MCF 10A (cell line): ENCODE measurements at places on chromosomes 4 and X. TPM values are rescaled to one million over a fixed set of nuclear protein-coding genes. Genes with fewer than 3 reads are reported as not detected.

HNRNPDL gene
- total RNA-seq = 159 and 222 TPM in 2 replicates

RENBP gene
- total RNA-seq = 0.23 TPM in 1 of 2 replicates, not detected in the other

GSX2 gene
- total RNA-seq = not detected in 2 replicates

MAGEB6B gene
- total RNA-seq = not detected in 2 replicates

FAM184B gene
- not detected in 2 replicates for total RNA-seq

PITX2 gene
- total RNA-seq = 0.77 and 0.79 TPM in 2 replicates

ANK2 gene
- total RNA-seq = 37.4 and 41.2 TPM in 2 replicates

DKK2 gene
- 0.07 and 0.30 TPM in 2 replicates for total RNA-seq

FAM47E gene
- total RNA-seq = 1.0 TPM in 2 replicates

CYLC1 gene
- total RNA-seq = not detected in 2 replicates

RADX gene
- 2.2 TPM in 2 replicates for total RNA-seq

LRCH2 gene
- 0.44 and 0.68 TPM in 2 replicates for total RNA-seq

RTL3 gene
- not detected in 2 replicates for total RNA-seq

YY2 gene
- total RNA-seq = 2.9 and 3.4 TPM in 2 replicates

PCDH7 gene
- total RNA-seq = 3.6 and 5.6 TPM in 2 replicates

- DNase-seq = no peak
Measured at GRCh38 chrX:7047951-7048350, 99.6 kb upstream of the STS start.

- peak; percentile 80 for DNase-seq
Measured at GRCh38 chr4:100081491-100081890, 108.8 kb downstream of the DDIT4L start.

DNA sequence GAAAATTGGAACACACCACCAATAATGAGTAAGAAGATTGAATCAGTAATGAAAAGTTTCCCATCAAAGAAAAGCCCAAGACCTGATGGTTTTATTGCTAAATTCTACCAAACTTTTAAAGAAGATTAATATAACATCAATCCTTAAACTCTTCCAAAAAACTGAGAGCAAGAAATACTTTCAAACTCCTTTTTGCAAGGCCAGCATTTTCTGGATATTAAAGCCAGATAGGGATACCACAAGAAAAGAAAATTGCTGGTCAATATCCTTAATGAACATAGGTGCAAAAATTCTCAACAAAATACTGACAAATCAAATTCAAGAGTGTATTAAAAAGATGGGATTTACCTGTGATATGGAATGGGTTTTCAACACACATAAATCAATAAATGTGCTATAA is 484.6 kb downstream of the ANKRD50 start:
- no peak for DNase-seq

GRCh38 chrX:49862093-49862492 is 17.2 kb upstream of the USP27X start:
- no peak for DNase-seq

DNA sequence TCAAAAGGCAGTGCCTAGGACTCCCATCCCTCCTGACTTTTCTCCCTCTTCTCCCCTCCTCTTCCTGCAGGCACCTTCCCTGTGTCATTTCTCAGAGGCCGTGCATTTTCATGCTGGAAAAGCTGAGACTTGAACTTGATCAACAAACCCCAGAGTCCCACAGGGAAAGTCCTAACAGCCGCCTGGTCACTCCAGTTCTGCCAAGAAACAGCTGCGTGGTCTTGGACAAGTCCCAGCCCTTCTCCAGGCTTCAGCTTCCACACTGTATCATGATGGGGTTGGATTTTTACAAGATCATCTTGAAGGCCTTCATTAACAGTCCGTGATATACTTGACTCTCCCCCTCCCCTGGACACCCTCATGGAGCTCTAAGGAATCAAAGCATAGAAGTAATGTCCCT is 366.0 kb downstream of the BCOR start:
- no peak for DNase-seq

DNA sequence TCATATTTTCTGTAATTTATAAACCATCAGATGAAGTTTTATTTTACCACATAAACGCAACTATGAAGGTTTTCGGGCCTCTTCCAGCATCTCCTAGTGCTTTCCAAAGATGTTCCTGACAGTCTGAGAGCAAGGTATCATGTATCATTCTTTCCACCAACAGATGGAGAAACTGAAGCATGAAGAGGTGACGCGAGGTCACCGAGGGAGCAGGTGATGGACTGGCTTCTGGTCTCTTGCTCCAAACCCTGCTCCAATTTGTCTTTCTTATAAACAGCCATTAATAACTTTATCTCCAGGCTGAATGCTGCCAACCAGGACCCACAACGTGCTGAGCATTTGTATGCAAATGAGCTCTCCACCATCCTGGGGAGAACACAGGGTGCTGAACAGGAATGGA is 86.3 kb upstream of the MAML3 start:
- DNase-seq = no peak

- peak; percentile 52 for DNase-seq
Measured at GRCh38 chr4:186068581-186069348, at the start of gene TLR3. TSS of gene TLR3 (plus strand) at chr4:186069156. CDS start at chr4:186076620, 7,464 bp downstream.

GRCh38 chrX:48919360-48919841 is 577 bp upstream of the PIM2 start:
- no peak for DNase-seq

- DNase-seq = no peak
Measured at GRCh38 chr4:159353422-159354116, 250.7 kb downstream of the RAPGEF2 start.

- DNase-seq = no peak
Measured at GRCh38 chr4:176309046-176309445, 10.7 kb upstream of the SPCS3 start.

GRCh38 chr4:1988327-1988724 is 20.4 kb downstream of the NELFA start:
- no peak for DNase-seq

GRCh38 chr4:71288875-71289274 is 49.9 kb upstream of the SLC4A4 start:
- DNase-seq = no peak

- no peak for DNase-seq
Measured at GRCh38 chr4:176607807-176608206, 184.9 kb downstream of the VEGFC start.

- DNase-seq = peak; percentile 3
Measured at GRCh38 chrX:1205681-1206611, 6.5 kb downstream of the CRLF2 start.

DNA sequence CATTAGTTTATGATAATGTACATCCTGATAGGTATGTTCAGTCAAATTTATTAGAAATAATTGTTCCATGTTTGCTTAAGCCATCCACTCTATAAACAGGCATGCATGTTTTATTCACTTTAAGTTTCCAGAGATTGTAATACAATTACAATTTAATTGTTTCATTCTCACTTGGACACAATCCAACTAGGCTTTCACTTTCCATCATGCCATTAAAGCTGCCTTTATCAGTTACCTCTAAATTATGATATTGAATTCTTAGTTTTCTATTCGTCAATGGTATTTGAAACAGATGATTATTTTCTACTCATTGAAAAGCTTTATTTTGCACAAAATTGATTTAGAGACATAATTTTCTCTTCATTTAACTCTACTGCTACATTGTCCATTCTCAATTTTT is 1196.3 kb downstream of the RAPGEF2 start:
- DNase-seq = no peak

GRCh38 chrX:67725471-67725870 is 181.7 kb downstream of the AR start:
- no peak for DNase-seq

DNA sequence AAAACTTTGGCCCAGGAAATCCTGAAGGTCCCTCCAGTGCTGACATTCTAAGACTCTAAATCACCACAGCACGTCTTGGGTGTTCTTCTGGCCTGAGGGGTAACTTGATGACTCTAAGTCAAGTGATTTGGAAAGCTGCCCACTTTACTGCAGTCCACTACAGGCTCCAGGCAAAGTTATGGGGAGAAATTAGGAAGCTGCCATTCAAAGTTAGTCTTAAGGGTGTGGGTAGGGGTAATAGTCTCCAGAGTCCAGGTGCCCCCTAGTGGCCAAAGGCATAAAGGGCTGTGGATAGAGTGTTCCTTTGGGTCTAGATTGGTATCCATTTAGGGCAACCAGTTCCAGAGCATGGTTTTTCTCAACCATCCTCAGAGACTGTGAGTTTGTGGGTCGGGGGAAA is 38.7 kb upstream of the SLC16A2 start:
- DNase-seq = peak; percentile 83

DNA sequence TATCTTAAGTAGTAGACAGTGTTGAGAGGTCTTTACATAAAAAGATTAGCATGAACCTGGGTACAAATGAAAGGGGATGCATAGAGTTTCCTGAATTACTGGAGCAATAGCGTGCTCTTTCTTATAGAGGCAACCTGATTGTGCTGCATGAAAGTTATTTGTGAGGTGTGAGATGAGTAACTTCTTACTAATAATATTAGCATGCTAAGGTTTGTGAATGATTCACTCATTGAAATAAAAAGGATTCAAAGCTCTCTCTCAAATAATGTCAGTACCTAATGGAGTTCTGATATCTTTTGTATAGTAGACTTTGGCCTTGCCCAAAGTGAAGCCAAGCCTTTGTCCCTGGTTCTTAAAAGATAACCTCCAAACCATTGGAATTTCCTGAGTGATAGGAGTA is 131.0 kb upstream of the CXXC4 start:
- DNase-seq = no peak
